Spleen (tissue), 13 donors: ENCODE measurements at places on chromosomes 4 and X. TPM values are rescaled to one million over a fixed set of nuclear protein-coding genes. Genes with fewer than 3 reads are reported as not detected.

Gene TAF7L
- 0.09 TPM for polyA plus RNA-seq

Gene CORIN
- polyA plus RNA-seq, result 0.41 TPM

GRCh38 chr4:183356173-183356830 lies 34.1 kb upstream of the CLDN24 start:
- DNase-seq, result peak; percentile 66

DNA sequence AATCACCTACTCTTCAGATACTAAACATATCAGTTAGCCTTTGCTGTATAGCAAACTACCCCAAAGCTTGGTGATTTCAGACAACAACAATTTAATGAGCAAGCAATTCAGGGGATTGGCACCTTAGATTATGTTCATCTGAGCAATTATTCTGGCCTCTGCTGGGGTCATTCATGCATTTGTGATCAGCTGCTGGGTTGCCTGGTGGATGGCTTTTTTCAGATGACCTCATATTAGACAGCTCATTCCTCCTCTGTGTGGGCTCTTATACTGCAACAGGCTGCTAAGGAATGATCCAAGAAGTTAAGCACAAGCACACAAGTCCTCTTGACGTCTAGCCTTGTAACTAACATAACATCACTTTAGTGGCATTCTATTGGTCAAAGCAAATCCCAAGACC lies 153.0 kb upstream of the PPP1R2C start:
- DNase-seq, result no peak

- no peak for DNase-seq
These were observed 734 bp downstream of the STOX2 start for GRCh38 chr4:183905593-183906488.

Gene PLAC8
- polyA plus RNA-seq, result 256 TPM

DNA sequence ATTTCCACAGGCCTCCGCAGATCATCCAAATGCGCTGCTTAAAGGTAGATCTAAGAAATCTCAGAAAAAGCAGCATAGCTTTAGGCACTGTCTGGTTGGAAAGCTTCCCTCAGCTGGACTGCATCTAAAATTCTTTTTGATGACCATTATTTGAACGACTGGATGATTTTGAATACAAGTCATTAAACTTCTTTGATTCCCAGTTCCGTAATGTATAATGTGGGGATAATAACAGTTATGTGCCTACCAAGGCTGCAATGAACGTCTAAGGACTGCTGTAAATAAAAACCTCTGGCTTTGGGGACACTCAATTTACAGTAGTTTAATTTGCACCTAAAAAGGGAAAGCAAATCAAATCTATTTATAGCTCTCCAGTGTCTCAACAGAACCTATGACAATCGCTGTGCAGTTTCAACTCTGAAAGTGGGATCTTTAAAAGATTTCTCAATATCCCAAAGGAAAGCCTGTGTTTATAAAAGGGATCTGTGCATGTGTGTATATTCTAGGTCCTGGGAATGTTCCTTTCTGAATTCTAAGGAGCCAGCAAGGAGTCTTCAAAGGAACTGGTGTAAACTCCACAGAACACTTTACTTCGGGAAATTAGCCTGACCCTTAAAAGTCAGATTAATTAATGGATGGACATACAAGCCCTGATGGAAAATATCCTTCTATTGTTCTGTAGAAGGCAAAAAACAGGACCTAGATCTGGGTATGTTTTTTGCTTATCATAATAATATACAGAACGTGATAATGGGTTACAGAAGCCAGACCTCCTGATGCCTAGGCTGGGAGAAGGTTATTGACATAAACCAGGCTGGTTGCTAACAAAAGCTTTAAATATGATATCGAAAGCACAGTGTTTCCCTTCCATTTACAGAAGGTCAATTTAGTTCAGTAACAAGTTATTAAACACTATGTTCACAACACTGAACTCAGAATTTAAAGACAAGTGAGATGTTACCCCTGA lies 53.4 kb downstream of the AFAP1 start:
- DNase-seq, result no peak

Gene IBSP
- polyA plus RNA-seq, result not detected

Gene XAGE1A
- polyA plus RNA-seq, result 0.50 TPM

Gene MAGEC2
- polyA plus RNA-seq, result not detected

DNA sequence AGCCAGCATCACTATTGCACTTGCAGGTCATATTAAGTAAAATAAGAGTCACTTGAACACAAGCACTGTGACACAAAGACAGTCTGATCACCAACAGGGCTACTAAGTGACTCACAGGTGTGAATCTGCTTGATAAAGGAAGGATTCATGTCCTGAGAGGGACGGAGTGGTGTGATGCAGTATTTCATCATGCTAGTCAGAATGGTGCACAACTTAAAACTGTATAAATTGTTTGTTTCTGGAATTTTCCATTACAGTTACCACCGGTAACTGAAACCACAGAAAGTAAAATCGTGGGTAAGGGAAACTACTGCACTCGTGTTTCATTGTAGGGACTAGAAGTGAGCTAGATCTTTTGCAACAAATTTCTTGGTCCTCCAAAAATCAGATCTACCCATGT lies 109.7 kb downstream of the ELOVL6 start:
- DNase-seq, result no peak

DNA sequence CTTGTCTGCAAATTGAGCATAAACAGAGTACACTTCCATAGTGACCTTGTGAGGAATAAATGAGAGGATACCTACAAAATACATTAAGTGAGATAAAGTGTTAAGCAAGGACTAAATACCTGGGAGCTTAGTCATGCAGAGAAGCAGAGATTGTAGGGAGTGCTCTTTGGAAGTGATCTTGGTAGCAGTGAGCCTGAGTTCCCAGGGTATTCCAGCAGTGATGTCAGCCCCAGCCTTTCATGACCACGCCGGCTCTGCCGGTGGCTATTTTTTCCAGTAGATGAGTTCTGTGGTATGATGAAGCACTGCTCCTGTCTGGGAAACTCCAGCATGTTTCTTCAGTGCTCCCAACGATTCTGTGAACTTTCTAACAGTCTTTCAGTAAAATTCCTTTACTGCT lies 391.5 kb upstream of the IGFBP7 start:
- no peak for DNase-seq

DNA sequence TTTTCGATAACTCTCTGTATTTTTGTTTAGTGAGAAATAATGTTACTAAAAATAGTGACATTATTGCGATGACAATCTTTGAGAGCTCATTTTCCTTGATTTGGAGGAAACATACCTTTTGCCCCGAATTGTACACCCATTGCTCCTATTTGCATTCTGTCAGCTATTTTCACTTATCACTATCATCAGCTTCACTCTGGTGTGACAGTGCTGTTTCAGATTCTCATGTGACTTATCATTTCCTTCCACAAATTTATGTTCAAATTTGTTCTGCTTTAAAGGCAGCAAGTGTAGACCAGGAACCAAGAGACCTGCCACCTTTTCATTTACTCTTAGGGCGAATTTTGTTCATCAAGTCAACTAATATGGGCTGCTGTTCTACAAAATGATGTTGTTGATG lies 179.4 kb downstream of the RBM46 start:
- no peak for DNase-seq

DNA sequence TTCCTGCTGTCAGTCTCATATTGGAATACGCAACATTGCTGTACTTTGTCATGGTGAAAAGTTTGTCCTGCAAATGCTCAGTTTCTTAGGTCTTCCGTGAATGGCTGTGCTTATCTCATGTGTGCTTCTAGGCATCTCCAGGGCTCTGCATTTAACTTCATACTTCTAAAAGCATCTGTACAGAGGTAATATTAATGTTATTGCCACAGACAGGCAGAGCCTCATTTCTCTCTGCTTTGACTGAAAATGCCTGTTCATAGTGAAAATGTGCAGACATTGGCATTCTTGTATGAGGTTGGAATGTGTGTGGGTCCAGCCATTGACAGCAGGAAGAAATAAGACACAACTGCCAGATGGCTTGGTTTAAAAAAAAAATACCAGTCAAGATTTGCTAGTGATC lies 140.1 kb upstream of the TTC29 start:
- no peak for DNase-seq

Gene POF1B
- polyA plus RNA-seq, result 2.6 TPM

Gene ANTXR2
- polyA plus RNA-seq, result 5.1 TPM
